ENCODE measurements at places on chromosomes 6 and 20.

GRCh38 chr20:48277266-48277665 is 492.0 kb upstream of the SULF2 start:
- DNase-seq = no peak

DNA sequence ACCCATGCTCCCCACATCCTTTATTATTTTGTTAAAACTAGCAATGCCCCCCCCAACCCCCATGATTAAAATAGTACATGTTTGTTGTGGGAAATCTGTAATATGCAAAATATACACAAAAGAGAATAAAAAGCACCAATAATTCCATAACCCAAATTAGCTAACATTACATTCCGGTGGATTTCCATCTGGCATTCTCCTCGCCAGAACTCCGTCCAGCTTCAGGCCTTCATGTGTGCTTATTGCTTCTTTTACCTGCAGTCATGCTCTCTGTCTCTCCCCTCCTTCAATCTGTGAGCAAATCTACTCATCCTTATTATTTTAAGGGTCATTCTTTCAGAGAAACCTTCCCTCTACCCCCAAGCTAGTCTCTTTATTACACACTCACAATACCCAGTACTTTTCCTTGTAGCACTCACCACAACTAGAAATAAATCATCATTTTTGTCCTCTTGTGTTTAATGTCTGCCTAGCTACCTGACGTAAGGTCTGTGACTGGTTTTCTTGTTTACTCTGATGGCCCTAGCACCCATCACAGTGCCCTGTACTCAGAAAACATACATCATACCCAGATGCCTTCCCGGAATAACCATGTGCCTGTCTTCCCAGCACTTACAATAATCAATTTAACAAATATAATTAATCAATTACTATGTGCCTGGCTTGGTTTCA is 25.6 kb upstream of the IER3 start:
- DNase-seq = no peak

GRCh38 chr6:168035098-168035660 is 37.7 kb downstream of the KIF25 start:
- no peak for DNase-seq

DNA sequence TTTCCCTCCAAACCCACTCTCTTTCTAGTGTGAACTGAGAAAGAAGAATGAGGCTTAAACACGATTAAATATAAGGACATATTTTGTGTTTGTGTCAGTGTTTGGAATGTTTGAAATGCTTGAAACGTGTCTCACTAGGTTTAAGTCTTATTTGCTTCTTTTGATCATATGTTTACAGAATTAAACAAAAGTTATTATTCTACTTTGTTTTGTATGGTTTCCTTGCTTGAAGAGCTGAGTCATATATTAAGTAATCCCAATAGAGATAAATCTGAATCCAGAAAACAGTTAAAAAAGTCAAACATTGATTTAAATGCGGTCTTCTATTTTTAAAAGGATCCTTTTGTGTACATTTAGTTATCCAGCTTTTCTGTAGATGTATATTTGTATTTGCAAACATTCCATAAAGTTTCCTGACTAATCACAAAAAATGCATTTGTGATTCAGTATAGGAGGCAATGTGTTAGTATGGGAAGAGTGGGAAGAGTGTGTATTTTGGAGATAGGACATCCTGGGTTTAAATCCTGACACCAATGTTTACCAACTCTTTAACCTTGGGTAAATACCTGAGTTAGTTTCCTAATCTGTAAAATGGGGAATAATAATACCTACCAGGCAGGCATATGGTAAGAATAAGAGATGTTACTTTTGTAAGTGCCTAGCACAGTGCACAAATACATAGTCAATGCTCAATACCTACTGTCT is 72.9 kb downstream of the TSBP1 start:
- no peak for DNase-seq

GRCh38 chr6:140051521-140052512 is 677.4 kb upstream of the CITED2 start:
- DNase-seq = no peak

DNA sequence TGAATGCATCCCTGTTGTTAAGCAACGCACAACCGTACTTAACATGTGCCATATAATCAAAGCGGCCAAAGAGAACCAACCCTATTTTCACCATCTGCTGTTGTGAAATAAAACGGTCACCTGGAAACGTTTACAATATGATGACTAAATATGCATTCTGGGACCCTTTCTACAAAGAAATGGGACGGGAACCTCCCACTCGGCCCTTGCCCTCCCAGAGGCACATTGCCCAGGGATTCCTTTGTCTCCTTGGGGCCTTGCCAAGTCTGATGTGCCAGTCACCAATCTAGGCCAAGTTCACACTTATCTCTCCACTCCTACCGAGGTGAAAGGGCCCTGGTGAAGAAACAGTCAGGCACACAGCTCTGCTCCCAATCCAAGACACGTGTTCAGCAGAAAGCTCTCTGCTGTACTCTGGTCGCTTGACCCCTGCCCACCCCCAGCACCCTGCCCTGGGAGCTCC is 427.4 kb upstream of the JARID2 start:
- no peak for DNase-seq

DNA sequence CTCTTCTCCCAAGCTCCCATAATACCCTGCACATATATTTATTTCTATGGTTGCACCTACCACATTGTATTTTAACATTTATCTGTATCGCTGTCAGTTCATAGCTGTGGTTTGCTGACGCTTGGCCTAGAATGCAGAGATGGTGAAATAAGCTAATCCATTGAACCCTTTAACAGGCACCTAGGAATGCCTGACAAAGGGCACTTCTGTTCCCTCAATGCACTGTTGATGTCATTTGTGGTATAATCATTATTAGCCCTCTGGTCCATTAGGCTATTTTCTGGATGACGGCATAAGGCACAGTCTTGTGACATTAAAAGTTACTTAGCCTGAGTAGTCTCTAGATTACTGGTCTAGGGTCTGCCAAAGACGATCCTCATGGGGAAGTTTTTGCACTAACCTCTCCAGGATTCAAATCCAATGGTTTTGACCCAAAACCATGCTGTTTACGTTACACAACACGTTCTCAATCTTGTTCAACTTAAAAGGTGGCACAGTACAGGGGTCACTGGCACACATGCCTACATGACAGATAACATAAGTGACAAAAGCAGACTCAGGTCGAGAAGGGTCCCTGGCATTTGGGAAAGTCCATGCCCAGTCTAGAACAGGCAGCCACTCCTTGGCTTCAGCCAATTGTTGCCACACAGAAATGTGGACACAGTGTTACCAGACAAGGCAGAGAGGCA is 2.1 kb upstream of the YWHAB start:
- DNase-seq = no peak

- DNase-seq = no peak
These were observed 86.7 kb downstream of the TASP1 start for GRCh38 chr20:13552061-13552460.

DNA sequence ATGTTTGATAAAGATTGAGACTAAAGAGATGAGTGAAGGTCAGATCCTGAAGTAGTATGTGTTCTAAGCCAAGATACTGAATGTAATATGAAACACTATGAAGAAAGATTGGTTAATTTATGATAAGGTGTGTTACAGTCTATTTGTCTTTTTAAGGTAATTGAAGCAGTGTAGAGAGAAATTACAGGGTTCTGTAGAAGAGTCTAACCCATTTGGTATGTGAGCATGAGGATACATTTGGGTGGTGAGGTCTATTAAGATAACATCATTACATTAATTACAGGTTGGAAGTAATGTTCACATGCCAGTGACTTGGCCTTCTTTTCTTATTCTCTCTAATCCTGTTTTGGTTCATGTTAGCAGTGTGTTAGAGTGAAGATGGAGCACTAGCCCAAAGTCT is 61.4 kb downstream of the AFDN start:
- DNase-seq = no peak

DNA sequence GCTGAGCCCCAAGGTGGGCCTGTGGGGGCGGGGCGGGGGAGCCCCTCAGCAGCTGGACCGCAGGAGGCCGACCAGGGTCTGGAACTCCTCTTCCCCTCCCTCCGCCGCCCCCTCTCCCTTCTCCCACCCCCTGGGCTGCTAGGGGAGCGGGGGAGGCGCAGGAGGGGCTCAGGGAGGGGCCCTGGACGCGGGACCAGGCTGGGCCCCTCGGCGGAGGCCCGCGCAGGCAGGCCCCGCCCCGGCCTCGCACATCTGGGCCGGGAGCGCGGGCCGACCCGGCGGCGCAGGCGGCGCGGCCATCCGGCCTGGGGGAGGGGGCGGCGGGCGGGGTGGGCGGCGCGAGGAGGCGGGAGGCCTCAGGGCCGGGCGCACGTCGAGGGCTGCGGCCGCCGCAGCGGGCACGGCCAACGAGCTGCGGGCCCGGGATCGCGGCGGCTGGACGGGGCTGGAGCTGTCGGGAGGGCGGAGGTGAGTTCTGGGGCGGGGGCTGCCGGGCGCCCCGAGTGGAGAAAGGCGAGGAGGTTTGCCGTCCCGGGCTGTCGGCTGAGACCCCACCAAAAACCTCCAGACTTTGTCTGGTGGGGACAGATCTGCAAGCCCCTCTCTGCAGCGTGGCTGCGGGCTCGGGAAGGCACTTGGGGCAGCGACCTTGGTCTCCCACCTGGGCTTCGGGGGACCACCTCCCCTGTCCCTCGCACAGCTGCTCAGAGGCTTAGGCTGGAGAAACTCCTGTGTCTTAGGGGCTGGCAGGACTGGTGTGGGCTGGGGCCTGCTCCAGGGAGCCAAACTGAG is at the start of gene HSPA12B:
Gene HSPA12B (plus strand): TSS at position 359 of the 792 bp plus-strand sequence. CDS start 5,990 bp downstream, outside the sequence.
- DNase-seq = no peak

GRCh38 chr6:24031496-24031895 is 94.5 kb upstream of the NRSN1 start:
- DNase-seq = no peak

DNA sequence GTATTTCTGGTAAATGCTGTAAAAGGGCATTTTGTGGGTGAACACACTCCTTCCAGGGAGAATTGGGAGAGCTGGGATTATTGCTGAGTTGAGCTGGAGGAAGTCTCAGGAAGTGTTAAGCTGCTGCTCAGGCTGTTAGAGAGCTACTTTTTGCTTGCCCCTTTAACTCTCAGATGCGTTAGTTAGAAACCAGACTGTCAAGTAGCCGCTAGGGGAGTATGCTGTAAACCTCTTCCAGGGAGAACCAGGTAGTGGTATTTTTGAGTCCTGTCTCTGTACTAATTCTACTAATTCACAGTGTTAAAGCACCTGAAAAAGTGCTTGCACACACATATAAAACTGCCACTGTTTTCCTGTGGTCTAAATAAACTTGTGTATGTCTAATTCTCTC is 6.6 kb upstream of the GFRAL start:
- DNase-seq = no peak

DNA sequence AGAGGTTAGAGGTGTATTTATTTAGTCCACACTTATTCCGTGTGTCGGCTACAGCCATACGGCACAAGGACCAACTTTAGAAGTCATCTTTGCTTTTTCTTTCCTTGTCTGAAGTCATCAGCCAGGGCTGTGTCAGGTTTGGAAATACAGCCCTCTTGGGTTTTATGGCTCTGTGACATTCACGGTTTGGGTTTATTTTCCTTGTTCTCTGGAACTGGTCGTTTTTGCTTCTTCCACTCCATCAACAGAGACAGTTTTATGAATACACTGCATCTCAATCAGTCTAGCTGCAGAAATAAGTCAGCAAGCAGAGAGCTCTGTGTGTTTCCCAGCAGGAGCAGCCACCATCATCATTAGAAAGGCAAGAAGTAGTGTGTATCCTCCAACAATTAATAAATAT is 132.5 kb downstream of the TBC1D7 start:
- DNase-seq = no peak

DNA sequence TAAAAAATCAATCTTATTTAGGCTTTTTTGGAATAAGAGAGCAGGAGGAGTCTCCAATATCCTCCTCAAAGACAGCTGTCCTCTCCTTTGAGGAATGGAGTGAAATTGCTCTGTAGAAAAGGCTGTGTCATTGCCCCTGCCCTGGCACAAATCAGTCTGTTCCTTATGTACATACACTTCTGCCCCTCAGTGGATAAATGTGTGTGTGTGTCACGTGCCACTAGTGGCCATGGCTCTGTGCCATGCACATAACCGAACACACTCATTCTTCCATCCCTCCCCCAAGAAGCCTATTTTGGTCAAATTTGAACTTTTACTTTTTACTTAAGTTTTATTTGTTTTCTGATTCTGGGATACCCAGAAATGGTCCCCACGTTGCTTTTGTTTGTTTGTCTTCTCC is 49.2 kb downstream of the ANKS1A start:
- DNase-seq = no peak

GRCh38 chr20:23298155-23298554 is 52.4 kb upstream of the NXT1 start:
- DNase-seq = no peak

DNA sequence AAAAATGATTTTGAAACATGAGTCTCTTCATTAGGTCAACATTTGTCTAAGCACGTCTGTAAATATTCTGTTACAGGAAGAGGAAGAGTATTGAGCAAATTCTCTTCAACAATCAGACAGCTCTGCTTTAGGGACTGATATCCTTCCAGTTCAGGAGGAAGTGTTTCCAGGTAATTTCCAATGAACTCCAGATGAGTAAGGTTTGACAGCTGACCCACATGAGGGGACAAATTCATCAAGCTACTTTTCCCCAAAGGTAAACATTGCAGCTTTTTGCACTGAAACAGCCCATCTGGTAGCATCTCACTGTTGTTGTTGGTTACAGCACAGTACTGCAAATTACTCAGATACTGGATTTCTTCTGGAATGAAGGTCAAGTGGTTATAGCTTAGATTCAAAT is 18.1 kb downstream of the ENPP1 start:
- DNase-seq = no peak

GRCh38 chr6:146420255-146420654 is 123.4 kb upstream of the RAB32 start:
- no peak for DNase-seq

- DNase-seq = no peak
These were observed 130.5 kb downstream of the ZFP64 start for GRCh38 chr20:52060794-52061714.

DNA sequence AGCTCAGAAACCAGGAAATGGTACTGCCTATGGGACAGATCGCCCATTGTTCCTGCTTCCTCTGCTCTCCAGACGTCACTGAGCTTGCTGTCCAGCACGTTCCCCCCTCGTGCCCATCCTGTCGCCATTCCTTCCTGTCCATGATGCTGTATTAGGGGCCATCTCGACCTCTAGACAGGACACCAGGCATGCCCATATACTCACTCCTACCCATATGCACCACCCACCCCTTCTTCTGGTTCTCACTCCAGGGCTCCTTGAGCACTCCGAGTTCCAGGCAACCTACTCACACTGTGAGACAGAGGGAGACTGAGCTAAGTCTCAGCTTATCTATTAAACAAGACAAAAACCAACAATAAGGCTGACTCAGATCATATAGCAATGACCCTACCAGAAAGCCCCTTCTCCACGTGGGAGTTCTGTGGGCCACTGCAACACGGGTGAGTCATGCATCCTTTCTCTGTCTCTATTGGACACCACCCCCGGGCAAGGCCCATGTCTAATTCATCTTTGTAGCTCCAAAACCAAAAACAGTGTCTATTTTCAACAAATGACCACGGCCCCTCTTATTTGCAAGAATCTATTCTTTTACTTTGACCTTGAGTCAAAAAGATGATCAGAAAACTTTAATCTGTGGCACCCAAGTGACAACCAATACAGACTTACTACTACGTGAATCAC is 65.7 kb downstream of the PSMG4 start:
- no peak for DNase-seq

DNA sequence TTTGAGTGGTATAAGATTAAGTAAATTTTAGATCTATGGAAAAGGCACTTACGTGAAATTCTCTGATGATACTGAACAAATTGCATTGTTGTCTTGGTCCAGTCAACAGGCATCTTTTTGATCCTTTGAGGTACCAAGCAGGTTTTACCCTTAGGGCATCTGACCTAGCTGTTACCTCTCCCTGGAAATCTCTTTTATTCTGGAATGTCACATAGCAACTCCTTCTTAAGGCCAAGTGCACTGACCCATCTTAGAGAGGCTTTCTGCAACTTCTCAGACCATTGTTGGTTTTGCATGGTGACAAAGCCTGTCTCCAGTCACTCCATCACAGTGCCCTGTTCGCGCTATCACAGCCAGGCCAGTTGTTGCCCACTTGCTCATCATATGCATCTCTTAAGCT is 42.0 kb downstream of the TPD52L1 start:
- DNase-seq = no peak

Measured in smooth muscle cell of the brain vasculature (primary cell).